ENCODE measurements at places on chromosomes 1 and 21. TPM values are rescaled to one million over a fixed set of nuclear protein-coding genes. Genes with fewer than 3 reads are reported as not detected.
A peak's percentile ranks its signal among the peaks of the same experiment; 100 is the strongest.

- peaks cover 3% of the 10 kb centered on the region for H3K4me1 ChIP-seq
- H3K4me3 ChIP-seq = no peak overlapping the region
- H3K36me3 ChIP-seq = no peaks in the 10 kb centered on the region
- no peak overlapping the region for H3K27ac ChIP-seq
Observed at GRCh38 chr1:47751193-47751592, 246.0 kb downstream of the TRABD2B start.

Gene SHE
- total RNA-seq = not detected

DNA sequence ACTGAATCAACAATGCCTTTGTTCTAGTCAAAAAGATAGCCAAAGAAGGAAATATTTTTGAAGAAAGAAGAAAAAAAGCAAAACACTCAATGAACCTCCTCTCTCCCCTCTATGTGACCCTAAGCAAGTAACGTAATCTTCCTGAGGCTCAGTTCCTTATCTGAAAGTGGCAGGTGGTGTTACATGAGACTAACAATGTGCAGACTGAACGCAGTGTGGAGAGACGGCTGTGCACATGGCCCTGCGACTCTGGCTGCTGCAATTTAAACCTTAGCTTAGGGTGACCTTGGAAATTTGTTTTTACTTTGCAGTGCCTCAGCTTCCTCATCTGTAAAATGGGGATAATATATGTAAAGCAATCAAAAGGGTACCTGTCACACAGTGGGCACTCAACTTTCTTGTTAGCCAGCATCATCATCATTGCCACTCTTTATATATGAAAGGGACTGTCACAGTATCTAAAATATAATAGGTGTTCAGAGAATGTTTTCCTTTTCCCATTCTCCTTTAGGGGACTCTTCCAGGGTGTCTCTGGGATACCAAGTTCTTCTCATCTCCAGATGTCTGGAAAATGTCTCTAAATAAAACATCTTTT is 100.1 kb upstream of the JUN start:
- no peak for DNase-seq
- H3K27me3 ChIP-seq = no peaks in the 10 kb centered on the region
- H3K36me3 ChIP-seq = no peaks in the 10 kb centered on the region
- H3K27ac ChIP-seq = peak overlapping the region; percentile 53
- peaks cover 56% of the 10 kb centered on the region for H3K4me1 ChIP-seq

Gene PLD5
- total RNA-seq = not detected

GRCh38 chr1:179941454-179941853 is 13.2 kb upstream of the CEP350 start:
- H3K4me3 ChIP-seq = no peak overlapping the region
- no peak overlapping the region for H3K27ac ChIP-seq
- no peak for DNase-seq

Data from HCT116 (cell line).